A549 treated with RU486 at 1 μM for 4 hours (cell line): ENCODE measurements at places on chromosomes 11 and 22. TPM values are rescaled to one million over a fixed set of nuclear protein-coding genes. Genes with fewer than 3 reads are reported as not detected.

The METTL15 gene
- 4.7 to 8.4 TPM (median 7.4 TPM) in 5 replicates for total RNA-seq

The CCDC116 gene
- 0.06 to 0.12 TPM (median 0.10 TPM) in 3 of 5 replicates, not detected in the others for total RNA-seq

The AMBRA1 gene
- total RNA-seq, result 14.1 to 18.5 TPM (median 14.5 TPM) in 5 replicates

The PRAME gene
- total RNA-seq, result 98.9 to 108 TPM (median 104 TPM) in 5 replicates

The CACNA1I gene
- total RNA-seq, result 0.02 to 0.06 TPM (median 0.05 TPM) in 5 replicates

The SIK3 gene
- 8.2 to 10.4 TPM (median 9.7 TPM) in 5 replicates for total RNA-seq
